ENCODE measurements at places on chromosomes 4 and X. TPM values are rescaled to one million over a fixed set of nuclear protein-coding genes. Genes with fewer than 3 reads are reported as not detected.

- peaks cover 4% of the 10 kb centered on the region for H3K4me1 ChIP-seq
- no peaks in the 10 kb centered on the region for H3K36me3 ChIP-seq
- DNase-seq: peak; percentile 40
- no peak overlapping the region for H3K27ac ChIP-seq
Measured at GRCh38 chrX:20547611-20548051, 280.9 kb upstream of the RPS6KA3 start.

C4orf51 gene
- total RNA-seq: not detected

TCP11X2 gene
- not detected for total RNA-seq

- H3K36me3 ChIP-seq: no peaks in the 10 kb centered on the region
- no peak overlapping the region for H3K27ac ChIP-seq
- H3K4me3 ChIP-seq: no peak overlapping the region
- H3K4me1 ChIP-seq: no peaks in the 10 kb centered on the region
- no peaks in the 10 kb centered on the region for H3K27me3 ChIP-seq
Measured at GRCh38 chr4:34196375-34196774, 2047.9 kb downstream of the ARAP2 start.

DNA sequence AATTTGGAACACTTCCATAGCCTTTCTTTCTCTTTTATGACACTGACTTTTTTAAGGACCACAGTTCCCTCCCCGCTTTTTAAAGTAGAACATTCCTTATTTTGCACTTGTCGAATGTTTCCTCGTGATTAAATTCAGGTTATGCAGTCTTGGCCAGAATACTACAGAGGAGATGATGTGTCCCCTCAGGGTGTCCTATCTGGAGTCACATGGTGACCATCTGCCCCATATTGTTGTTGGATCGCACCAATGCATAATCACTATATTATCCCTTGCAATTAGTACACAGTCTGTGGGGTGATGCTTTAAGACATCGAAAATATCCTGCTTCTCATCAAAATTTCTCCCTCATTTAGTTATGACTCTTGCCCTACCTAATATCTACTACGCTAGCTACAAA, 27.4 kb downstream of the WDFY3 start:
- peaks cover 13% of the 10 kb centered on the region for H3K4me1 ChIP-seq
- no peak for DNase-seq
- H3K27ac ChIP-seq: no peak overlapping the region
- no peak overlapping the region for H3K4me3 ChIP-seq
- no peaks in the 10 kb centered on the region for H3K36me3 ChIP-seq
- H3K27me3 ChIP-seq: no peaks in the 10 kb centered on the region

GRCh38 chrX:151825007-151825406, 87.7 kb upstream of the MAGEA4 start:
- no peaks in the 10 kb centered on the region for H3K36me3 ChIP-seq
- DNase-seq: no peak
- no peaks in the 10 kb centered on the region for H3K27me3 ChIP-seq
- no peak overlapping the region for H3K4me3 ChIP-seq

- no peaks in the 10 kb centered on the region for H3K4me1 ChIP-seq
- H3K27me3 ChIP-seq: no peaks in the 10 kb centered on the region
- H3K27ac ChIP-seq: no peak overlapping the region
- no peaks in the 10 kb centered on the region for H3K36me3 ChIP-seq
- no peak for DNase-seq
Measured at GRCh38 chrX:15834827-15835595, 19.6 kb downstream of the AP1S2 start.

DNA sequence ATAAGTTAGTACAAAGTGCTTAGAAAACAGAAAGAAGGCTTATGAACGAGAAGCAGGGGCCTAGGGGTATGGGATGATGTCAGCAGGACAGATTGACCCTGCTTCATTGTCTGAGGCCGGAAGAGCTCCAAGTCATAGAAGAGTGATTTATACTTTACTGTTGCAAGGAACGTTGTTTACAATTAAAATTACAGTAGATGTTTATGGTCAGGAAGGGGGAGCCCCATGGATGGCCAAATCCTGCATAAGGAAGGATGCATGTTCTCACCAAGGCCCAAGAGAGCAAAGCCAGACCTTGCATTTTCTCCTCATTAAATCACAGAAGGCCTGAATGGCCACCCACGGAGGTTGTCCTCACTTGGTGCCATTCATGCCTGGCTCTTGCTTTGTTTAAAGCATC, 115.3 kb downstream of the LDB2 start:
- H3K36me3 ChIP-seq: no peaks in the 10 kb centered on the region
- no peak overlapping the region for H3K4me3 ChIP-seq
- no peak for DNase-seq
- H3K4me1 ChIP-seq: no peaks in the 10 kb centered on the region

DNA sequence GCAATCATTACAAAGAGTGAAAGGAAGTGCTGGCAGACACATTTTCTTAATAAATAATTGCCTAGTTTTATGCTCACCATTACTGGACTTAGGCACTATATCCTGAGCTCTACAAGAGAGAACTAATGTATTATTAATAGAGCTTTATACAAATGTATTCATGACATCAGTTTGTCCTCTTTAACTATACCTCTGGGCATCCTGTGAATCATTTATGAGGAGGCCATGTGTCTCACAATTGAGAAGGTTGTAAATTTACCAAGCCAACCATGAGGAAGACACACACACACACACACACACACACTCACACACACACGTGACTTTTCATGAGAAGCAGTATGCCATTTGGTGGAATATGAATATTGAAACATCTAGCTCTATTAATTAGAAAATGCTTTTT, 728.2 kb downstream of the ARAP2 start:
- no peaks in the 10 kb centered on the region for H3K4me1 ChIP-seq
- no peaks in the 10 kb centered on the region for H3K36me3 ChIP-seq
- no peak overlapping the region for H3K27ac ChIP-seq
- no peaks in the 10 kb centered on the region for H3K27me3 ChIP-seq
- no peak overlapping the region for H3K4me3 ChIP-seq

DNA sequence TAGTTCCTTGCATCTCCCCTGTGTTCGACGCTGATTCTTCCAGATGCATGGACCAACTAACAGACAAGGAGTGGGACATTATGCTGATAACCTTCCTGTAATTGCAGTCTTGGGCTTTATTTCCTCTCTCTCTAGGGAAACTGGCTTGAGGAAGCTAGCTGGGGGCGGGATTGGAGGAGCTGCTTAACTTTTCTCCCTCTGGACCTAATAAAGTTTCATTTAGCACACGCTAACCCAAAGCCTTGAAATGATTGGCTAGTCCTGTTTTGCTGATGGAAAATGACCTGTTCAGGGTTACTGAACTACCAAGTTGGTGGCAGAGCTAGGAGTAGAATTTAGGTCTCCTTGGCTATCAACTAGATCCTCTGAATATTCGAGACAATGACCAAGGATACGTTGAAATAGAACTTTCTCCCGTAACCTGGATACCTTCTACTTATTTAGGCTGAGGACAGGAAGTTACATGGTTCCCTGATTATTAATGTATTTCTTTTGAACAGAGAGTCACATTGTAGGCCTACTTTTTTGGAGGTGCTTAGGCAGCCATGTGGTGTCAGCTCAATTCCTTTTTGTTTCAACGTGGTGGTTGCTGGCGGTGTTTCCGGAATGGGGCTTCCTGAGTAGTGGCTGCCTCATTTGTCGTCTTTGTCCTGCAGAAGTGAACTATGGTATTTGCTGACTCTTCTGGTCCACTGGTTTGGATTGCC, 2.0 kb downstream of the PGK1 start:
- H3K4me1 ChIP-seq: peaks cover 43% of the 10 kb centered on the region
- H3K4me3 ChIP-seq: no peak overlapping the region
- no peak for DNase-seq
- H3K27me3 ChIP-seq: no peaks in the 10 kb centered on the region

- no peak for DNase-seq
- no peak overlapping the region for H3K4me3 ChIP-seq
- no peaks in the 10 kb centered on the region for H3K27me3 ChIP-seq
Measured at GRCh38 chrX:15567886-15568616, 32.7 kb downstream of the ACE2 start.

SMIM10L2A gene
- total RNA-seq: 2.9 TPM

DNA sequence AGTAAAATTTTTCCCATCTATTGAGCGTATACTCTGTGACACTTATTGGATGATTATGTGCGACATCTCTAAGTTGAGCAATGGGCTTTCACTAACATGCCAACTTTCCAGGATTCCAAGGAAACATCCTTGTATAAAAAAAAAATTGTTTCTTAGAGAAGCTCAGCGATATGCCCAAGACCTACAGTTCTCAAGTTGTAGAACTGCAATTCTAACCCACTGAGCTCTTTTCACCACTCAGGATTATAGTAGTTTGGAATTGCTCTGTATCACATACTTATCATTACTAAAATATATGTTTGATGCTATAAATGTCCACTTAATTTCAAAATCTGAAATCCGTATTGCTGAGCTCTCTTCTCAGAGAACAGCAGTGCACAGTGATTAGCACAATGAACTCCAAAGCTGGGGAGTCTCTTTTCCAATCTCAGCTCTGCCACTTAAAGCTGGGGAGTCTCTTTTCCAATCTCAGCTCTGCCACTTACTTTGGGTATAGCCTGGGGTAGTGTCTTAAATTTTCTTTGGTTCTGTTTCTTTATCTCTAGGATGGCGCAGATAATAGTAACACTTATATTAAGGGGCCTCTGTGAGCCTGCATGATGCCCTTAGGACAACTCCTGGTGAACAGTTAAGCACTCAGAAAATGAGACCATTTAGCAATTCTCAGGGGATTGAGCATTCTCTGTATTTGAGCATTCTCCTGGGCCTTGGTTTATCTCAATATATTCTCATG, 1722.2 kb upstream of the AGA start:
- no peaks in the 10 kb centered on the region for H3K27me3 ChIP-seq
- no peak overlapping the region for H3K27ac ChIP-seq
- H3K36me3 ChIP-seq: no peaks in the 10 kb centered on the region
- H3K4me3 ChIP-seq: no peak overlapping the region
- no peak for DNase-seq

DNA sequence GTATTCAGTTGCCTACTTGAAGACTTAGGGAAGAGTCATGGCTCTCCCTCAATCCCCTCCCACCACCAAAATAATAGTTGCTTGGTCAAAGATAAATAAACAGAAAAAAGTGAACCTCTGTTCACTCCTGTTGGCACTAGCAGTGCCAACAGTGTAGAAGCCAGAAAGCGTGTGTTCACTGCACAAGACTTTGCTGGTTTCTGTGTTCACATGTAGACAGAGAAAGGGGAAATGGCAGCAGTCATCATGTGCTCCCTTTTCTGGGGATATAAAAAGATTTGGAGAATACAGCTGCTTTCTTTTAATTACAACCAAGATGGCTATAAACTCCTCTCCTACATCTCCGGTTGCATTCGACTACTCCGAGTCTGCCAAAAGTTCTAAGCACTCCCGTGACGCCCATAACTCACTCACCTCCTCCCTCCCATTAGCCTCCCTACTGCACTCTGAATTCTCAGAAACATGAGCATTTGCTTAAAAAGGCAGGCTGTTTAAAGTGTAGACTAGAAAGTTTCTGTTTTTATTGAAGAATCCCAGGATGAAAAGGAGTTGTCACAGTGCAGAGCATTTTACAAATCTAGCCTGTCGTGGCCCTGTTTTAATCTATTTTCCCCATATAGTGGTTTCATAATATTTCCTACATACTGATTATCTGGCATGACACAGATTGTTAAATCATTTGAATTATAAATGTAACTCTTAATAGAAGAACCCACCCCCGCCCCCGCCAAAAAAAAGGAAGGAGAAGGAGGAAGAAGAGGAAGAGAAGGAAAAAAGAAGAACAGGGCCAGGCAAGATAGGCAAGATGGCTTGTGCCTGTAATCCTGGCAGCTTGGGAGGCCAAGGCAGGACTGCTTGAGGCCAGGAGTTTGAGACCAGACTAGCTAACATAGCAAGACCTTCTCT, 16.7 kb downstream of the LGI2 start:
- no peaks in the 10 kb centered on the region for H3K27me3 ChIP-seq
- H3K4me3 ChIP-seq: no peak overlapping the region
- no peaks in the 10 kb centered on the region for H3K36me3 ChIP-seq

AMTN gene
- total RNA-seq: not detected

SASH3 gene
- 3.6 TPM for total RNA-seq

DNA sequence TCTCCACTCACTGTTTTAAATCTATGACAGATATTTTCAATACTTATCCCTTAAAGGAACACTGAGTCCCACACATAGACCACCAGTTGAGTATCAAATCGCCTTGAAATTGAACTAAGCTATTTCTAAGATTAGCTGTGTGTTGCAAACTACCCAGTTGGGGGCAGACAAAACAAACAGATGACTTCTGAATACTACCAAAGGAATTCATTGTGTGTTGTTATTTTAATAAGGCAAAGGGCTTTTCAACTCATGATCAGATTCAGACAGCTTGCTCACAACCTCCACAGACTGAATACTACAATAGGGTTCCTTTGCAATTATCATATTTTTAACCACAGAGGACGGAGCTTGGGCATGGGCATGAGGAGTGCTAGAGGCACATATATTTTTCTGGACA, 283.0 kb upstream of the GPC4 start:
- H3K36me3 ChIP-seq: no peaks in the 10 kb centered on the region
- DNase-seq: no peak
- H3K4me1 ChIP-seq: peaks cover 5% of the 10 kb centered on the region
- H3K27ac ChIP-seq: no peak overlapping the region
- H3K4me3 ChIP-seq: no peak overlapping the region
- no peaks in the 10 kb centered on the region for H3K27me3 ChIP-seq

RHOH gene
- 2.9 TPM for total RNA-seq

CWH43 gene
- total RNA-seq: not detected

DNA sequence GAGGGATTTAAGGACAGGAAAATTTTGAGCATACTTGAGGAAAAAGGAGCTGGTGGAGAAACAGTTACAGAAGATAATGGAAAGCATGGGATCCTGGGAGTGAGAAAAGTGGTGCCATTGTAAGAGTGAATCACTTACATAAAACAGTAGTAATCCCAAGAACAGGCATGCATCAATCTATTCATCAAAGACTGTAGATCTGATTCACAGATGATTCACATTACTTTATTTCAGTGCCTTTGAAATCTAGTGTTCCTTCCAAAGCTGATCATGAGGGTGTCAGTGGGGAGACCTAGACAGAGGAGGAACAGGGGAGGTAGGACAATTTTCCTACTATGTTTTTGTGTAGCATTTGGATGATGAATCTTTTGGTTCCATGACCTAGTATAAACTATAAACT, 102.7 kb downstream of the TAB3 start:
- no peaks in the 10 kb centered on the region for H3K4me1 ChIP-seq
- no peak overlapping the region for H3K4me3 ChIP-seq
- DNase-seq: no peak
- H3K27ac ChIP-seq: no peak overlapping the region

- H3K36me3 ChIP-seq: no peaks in the 10 kb centered on the region
- no peak overlapping the region for H3K4me3 ChIP-seq
- H3K27me3 ChIP-seq: no peaks in the 10 kb centered on the region
Measured at GRCh38 chr4:38154681-38155588, 194.7 kb downstream of the PTTG2 start.

GRCh38 chrX:49053223-49054072, 5.4 kb upstream of the CCDC120 start:
- H3K27me3 ChIP-seq: no peaks in the 10 kb centered on the region
- no peak overlapping the region for H3K4me3 ChIP-seq
- DNase-seq: peak; percentile 65
- peaks cover 4% of the 10 kb centered on the region for H3K4me1 ChIP-seq
- H3K36me3 ChIP-seq: no peaks in the 10 kb centered on the region

SHOX gene
- total RNA-seq: not detected

Measured in body of pancreas (tissue), 4 donors.